ENCODE measurements at places on chromosomes 4 and X. TPM values are rescaled to one million over a fixed set of nuclear protein-coding genes. Genes with fewer than 3 reads are reported as not detected.

Gene NOX1
- not detected for total RNA-seq

Gene PDLIM3
- 33.7 TPM for total RNA-seq

Gene STK32B
- total RNA-seq, result 1.3 TPM

Gene SOD3
- total RNA-seq, result 106 TPM

Gene FMR1
- 51.7 TPM for total RNA-seq

Gene MAGEA2
- total RNA-seq, result not detected

Gene CFI
- 22.9 TPM for total RNA-seq

Gene VCX
- total RNA-seq, result not detected

Gene IL2
- total RNA-seq, result not detected

Gene MSANTD1
- total RNA-seq, result not detected
